ENCODE measurements at places on chromosomes 11 and 22.

GRCh38 chr22:46671824-46672432 lies 51.7 kb downstream of the GRAMD4 start:
- DNase-seq = no peak

DNA sequence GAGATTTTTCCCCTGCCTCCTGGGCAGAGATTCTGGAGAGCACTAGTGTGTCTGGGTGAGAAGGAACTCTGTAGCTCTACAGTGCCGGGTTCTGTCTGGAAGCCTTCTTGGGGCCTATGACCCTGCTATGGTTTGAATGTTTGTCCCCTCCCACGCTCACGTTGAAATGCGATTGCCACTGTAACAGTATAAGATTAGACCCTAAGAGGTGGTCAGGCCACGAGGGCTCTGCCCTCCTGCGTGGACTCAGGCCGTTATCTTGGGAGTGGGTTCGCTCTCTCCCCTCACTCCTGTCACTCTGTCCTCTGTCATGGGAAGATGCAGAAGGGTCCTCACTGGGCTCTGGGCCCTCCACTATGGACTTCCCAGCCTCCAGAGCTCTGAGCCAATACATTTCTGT lies 3.5 kb downstream of the AP5B1 start:
- no peak for DNase-seq

DNA sequence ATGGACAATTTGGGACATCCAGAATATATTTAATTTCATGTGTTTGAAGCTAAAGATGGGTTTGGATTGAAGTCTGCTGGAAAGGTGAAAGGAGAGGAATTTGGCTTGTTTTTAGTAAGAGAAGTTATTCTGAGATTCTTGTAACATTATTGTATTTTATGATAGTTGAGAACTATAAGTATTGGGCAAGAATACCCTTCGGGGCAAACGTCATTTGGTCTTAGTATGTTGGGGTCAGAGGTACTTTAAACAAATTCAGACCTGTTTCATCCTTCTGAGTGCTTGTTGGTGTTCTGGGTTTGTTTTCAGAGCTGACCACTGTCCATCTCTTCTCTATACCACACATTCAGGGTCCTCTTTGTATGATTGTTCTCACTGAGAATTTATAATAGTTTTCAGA lies 19.5 kb downstream of the PANX1 start:
- DNase-seq = no peak

DNA sequence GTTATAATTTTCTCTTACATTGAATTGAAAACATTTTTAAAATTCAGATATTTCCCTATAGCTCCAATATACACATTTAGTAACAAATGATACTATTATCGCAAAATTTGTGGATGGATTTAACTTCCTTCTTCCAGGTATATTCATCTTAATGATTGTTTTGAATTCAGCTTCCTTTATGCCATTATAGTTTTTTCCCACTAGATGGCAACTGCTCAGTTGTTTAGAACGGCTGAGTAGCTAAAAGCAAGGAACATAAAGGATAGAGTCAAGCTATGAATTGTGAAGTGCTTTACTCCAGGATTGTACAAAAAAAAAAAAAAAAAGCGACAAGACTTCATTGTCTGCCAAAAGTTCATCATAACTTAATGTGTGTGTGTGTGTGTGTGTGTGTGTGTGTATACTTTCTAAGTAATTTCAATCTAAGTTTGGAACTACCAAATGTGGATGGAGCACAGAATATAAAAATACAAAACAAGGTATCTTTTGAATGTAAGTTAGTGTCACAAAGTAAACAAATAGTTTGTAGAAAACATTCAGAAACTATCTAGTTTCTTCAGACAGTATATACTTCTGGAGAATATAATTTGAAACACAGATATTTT lies 846.4 kb downstream of the DLG2 start:
- peak; percentile 40 for DNase-seq

- DNase-seq = no peak
Measured at GRCh38 chr11:132937016-132937415, 595.3 kb downstream of the OPCML start.

DNA sequence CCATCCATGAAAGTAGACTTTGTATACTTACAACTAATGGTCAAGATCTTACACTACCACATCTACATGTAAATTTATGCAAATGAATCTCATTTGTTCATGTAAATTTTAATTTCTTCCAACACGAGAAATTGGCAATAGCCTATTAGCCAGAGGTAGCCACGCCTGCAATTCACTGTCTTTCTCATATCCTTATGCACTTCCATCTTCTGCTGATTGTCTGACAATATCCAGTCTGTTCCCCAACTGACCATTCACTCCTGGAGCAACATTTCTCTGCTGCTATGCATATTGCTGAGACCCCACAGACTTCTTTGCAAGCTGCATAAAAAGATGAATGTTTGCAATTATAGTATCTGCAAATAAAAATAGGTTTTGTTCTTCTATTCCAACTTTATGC lies 2.5 kb downstream of the NNMT start:
- no peak for DNase-seq

DNA sequence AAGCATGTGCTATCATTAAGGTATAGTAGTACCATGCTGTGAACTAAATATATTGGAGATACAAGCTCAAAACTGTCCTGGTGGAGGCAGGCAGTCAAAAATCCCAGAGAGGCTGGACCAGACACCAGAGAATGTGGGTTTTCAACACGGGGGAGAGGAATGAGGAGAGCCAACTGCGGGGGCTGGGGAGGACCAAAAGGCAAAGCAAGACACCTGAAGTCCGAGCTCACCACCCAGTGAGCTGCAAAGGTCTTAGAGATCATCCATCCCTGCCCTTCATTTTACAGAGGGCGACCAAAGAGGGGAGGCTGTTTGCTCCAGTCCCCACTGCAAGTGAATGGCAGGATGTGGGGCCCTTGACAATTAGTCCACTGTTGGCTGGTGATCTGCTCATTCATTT lies 10.0 kb downstream of the RIBC2 start:
- DNase-seq = no peak

DNA sequence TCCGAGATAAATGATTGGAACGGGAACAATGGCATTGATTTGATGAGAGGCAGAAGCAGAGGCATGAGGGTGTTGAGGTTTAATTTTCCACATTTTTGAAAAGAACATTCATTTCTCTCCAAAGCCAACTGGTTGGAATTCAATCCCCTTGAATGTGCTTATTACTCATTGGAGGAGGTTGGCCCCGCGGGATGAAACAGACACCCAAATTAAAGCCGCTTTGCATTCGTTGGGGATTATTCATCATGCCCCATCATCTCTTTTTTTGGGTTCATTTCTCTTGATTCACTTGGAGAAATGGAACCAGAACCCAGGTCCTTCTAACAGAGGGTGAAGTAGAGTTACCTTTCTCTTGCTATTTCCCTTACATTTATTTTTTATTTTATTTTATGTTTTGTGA lies 47.6 kb upstream of the PARVG start:
- no peak for DNase-seq

- peak; percentile 57 for DNase-seq
Measured at GRCh38 chr11:19432370-19433061, 191.8 kb upstream of the E2F8 start.

- DNase-seq = no peak
Measured at GRCh38 chr11:29435421-29435820, 581.4 kb downstream of the KCNA4 start.

DNA sequence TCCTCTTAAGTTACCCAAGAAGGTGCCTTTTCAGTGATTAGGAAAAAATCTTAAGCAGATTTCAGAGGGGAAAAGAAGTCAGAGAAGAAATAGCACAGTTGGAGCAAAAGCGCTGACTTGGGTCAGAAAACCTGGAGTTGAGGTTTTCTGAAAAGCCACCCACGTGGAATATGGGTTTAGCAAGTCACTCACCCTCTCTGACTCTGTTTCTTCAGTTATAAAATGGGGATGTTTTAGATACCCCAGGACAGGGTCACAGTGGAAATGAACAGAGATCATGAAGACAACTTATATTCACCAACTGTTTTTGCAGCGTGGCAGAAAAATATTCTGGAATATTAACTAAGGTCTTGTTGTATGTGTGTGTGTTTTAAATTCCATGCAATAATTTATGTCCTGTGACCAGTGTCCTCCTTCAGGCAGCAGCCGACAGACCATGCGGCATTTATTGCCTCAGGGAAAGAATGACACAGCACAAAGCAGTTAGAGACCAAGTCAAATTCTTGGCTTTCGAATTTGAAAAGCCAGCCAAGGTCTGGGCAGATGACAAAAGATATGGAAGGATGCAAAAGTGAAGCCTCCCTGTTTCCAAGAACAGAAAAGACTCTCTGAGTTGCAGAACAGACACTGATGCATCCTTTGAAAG lies 119.9 kb downstream of the MIAT start:
- DNase-seq = no peak

- DNase-seq = no peak
Measured at GRCh38 chr11:69220561-69221051, 64.9 kb downstream of the SMIM38 start.
